Stimulated activated CD8-positive, alpha-beta memory T cell treated with anti-CD3 and anti-CD28 coated beads, Interleukin-2, amount 100 ng/mL, for 1 hour (primary cell): ENCODE measurements at places on chromosomes 4 and X.

- no peak for DNase-seq
These were observed 94.3 kb downstream of the SH2D1A start for GRCh38 chrX:124440695-124441094.

DNA sequence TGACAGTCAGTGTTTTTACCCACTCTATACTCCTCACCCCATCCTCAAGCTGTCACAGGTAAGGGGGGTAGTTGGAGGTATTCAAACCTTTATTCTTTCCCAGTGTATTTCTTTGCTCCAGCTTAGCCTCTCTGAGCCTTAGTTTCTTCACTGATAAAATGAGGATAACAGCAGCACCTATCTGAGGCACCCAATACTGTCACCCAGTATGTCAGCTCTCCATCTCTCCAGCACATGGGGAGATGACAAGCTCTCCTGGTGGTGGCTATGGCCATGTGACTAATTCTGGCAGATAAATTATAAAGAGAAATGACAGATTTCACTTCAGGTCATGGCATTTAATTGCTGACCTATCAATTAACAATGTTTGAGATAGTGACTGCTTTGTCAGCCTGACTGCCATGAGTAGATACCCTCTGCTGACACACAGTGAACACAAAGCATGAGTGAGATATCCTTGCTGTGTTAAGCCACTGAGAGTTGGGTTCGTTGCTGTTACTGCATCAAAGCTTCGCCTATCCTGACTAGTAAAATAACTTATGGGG lies 176.4 kb upstream of the TBC1D9 start:
- DNase-seq: no peak

DNA sequence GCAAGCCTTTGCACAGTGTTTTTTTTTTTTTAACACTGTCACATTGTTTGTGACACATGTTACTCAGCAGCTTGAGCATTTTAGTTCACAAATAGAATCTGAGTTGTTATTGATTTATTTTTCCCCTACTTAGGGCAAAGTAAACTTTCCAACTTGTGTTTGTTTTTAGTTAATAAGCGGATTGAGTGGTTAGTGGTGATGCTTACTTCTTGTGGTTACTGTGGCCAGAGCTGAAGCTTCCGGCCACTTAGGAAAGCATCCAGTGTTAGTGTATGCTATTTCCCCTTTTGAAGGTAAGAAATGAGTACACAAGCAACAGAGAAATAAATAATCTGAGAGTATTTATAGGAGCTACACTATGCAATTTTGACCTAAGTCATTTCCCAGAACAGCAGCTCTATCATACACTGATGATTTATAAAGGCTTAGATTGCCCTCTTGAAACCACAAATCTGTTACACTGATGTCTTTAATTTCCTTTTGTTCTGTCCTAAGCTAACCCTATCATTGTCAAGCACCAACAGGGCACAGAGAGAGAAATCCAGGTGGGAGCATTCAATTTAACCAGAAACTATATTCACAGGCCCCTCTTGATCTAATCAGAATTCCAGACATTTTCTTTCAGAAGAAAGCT lies 2464.6 kb downstream of the PCDH7 start:
- DNase-seq: no peak

GRCh38 chr4:13840502-13841190 lies 213.1 kb upstream of the BOD1L1 start:
- no peak for DNase-seq

GRCh38 chr4:116024954-116025708 lies 911.7 kb upstream of the NDST4 start:
- DNase-seq: no peak

DNA sequence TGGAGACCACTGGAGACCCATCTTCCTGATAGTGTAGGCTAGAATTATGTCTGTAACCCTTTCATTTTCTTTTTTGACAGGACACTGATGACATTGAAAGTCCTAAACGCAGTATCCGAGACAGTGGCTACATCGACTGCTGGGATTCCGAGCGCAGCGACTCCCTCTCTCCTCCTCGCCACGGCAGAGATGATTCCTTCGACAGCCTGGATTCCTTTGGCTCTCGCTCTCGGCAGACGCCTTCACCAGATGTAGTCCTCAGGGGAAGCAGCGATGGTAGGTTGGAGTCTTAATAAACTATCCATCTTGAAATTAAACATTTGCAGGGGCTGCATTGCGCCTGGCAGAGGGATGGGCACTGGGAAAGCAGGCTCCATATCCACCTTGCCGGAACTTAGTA lies 75.4 kb downstream of the LIMCH1 start:
- DNase-seq: no peak

DNA sequence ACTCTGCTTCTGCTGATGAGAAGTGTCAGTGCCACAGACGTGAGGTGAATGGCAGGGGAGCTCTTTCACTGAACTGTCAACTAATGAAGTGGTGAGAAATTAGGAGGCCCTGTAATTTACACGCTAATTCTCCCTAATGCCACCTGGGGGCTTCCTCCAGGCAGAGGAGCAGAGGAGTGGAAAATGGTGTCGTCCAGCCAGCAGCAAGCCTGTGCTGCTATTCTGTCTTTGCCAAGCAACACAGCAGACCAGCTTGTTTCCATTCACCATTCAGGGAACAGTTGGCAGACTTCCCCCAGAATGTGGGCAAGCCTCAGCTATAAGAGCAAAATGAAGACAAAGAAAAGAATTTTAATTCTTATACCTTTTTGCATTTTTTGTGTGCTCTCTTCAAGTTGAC lies 245.2 kb upstream of the TET2 start:
- DNase-seq: no peak

DNA sequence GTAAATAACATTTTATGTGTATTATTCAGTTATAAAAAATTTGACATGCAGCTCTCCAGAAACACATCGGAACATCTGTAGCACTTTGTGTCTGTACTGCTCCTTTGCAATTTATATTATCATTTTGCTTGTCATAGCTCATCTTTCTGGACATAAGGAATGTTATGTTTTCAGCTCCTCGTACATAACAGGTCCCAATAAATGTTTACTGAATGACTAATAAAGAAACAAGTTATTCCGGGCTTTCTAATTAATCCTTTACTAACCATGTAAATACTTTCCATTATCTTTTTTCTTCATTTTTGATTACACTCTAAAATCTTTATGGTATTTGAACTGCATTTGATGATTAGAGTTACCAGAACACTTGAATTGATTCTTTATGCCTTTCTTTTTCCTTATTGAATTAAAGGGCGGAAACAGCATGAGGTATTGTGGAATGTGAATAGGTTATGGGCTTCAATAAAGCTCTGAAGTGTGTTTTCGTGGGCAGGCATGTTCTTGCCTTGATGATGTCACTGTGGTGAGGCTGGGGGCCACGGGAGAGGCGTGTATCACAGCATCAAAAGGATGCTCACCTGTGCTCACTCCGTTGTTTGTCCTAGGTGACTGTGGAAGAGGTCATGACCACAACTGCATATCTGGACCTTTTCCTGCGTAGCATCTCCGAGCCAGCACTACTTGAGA lies 131.6 kb downstream of the GATB start:
- DNase-seq: no peak

GRCh38 chr4:153348006-153348405 lies 3.5 kb downstream of the MND1 start:
- DNase-seq: no peak

- no peak for DNase-seq
These were observed 281.1 kb downstream of the SLC7A11 start for GRCh38 chr4:137961051-137961438.

DNA sequence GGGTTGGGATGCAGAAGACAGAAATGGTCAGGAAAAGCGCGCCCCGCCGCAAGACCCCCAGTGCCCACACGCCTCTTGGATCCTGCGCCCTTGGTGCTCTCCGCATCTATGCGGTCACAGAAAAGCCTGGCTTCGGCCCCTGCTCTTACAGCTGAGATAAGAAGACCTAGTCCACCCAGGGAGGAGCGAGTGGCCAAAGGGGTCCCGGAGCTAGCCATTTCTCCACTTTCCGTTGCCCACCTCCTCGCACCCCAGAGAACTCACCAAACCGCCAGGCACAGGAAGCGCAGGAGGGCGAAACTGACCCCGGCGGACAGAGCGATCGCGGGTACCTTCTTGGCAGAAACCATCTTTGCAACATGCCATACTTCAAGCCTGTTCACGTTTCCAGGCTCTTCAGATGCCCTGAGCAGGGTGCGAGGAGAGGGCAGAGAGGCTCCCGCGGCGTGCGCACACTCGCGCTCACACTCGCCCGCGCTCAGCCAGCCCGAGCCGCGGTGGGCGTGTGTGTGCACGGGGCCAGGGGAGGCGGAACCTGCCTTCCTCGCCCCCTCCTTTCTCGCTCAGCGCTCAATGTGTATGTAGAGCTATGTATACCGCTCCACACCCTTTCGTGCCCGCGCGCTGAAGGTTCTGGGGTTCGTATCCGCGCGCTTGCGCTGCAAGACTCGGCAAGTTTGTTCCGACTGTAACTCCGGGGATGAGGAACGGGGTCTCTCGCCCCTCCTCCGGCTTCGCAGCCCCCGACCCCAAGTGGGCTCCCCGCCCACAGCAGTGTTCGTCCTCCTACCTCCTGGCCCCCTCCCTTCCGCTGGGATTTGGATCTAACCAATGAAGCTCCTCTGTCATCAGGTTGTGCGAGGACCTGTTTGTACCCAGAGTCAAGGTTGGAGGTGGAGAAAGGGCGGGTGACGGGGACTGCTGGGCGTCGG lies at the start of gene GABRA4:
Gene GABRA4 (minus strand): TSS at position 507 of the 932 bp plus-strand sequence. CDS start 157 bp downstream, at position 350.
- DNase-seq: no peak

GRCh38 chrX:30893206-30893605 lies 4.2 kb upstream of the TAB3 start:
- DNase-seq: no peak

GRCh38 chr4:128519163-128519830 lies 231.7 kb upstream of the PGRMC2 start:
- no peak for DNase-seq

DNA sequence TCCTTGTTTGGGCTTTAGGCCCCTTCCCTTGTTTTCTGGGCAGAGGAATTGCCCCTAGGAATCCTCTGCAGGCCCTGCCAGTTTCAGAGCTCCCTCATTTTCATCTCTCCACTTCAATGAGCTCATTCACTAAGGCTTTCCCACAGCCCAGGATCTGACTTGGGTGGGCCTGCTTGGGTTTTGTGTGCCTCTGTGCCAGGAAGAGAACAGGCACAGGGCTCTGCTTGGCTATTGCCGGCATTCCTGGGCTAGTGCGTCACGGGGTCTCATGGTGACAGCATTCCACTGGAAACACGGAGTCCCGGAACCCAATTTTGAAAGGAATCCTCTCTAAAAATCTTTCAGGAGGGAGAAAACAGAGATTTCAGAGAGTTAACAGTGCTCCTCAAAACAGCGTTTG lies 150.5 kb downstream of the VCX3A start:
- no peak for DNase-seq

GRCh38 chrX:94854251-94854650 lies 1180.2 kb downstream of the FAM133A start:
- no peak for DNase-seq

DNA sequence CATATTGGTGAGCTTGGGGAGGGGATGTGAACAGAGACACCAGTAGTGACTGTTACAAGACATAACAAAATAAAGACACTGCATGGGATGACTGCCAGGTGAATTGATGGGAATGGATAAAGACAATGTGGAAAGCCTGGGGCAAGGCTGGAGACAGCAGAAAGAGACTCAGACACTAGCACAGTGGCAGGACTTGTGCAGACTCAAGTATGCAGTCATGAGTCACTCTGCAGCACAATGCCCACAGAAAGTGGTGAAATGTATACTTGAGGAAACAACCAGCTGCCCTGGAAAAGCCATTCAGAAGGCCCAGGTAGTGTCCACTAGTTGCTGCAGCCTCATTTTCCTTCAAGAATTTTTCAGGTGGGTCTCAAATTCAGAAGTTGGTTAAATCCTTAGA lies 452.3 kb downstream of the MID1IP1 start:
- no peak for DNase-seq

DNA sequence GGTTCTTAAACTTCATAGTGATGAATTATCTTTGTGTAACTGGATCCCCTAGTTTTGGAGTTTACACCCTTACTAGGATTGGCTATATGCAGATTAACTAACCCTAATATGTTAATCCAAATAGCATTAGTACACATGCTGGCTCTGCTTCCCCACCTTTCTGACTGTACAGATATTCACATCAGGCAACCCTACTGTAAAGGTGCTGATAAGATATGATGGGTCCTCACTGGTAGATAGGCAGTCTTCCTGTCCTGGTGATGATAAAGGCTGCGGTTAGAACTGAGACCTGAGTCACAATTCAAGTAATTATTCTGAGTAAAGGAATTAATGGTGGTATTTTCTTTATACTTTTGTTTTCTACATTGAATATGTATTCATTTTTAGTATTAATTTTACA lies 118.6 kb downstream of the COL4A5 start:
- no peak for DNase-seq

DNA sequence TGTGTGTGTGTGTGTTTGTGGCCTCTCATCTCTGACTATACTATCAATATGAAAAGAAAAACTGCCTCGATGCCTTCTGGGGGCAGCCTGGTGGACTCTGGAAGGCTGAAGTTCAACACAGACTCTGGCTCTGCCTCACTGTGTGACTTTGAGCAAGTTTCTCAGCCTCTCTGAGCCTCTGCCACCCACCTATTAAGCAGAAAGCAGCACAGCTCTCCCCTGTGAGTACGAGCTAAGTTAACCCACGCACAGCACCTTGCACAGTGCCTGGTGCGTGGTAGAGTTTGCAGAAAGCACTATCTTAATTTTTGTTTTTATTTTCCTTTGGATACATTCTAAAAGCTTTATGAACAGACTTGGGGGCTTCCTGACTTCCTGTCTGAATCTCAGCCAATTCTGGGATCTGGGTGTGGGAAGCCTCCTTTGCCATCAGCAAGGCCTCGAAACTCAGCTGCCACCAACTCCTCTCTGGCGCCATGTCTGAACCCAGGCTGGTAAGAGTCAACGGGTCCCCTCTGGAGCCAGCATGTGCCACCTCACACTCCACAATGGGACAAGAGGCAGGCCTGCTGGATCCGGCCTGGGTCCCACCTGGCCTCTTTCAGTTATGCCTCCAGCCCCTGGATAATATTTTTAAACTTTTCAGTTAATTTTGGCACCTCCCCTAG lies 57.3 kb downstream of the JAKMIP1 start:
- DNase-seq: no peak

- DNase-seq: no peak
These were observed 13.2 kb downstream of the IQSEC2 start for GRCh38 chrX:53268173-53268572.

DNA sequence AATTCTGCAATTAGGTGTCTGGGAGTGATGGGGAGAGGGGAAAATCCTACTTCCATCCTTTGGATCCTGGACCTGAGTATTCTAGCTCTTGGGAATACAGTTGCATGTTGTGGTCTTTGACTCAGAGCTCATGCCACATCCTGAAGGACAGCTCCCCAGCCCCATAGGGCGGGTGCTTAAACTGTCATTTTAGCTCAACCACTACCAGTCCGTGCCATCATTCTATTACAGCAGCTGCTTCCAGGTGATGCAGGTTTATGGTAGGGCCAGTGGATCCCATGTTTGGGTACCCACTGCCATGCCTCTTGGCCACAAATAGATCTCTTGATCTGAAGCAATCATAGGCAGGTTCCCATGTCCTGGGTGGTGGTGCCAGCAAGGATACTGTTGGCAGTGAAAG lies 34.7 kb downstream of the CCKAR start:
- no peak for DNase-seq

DNA sequence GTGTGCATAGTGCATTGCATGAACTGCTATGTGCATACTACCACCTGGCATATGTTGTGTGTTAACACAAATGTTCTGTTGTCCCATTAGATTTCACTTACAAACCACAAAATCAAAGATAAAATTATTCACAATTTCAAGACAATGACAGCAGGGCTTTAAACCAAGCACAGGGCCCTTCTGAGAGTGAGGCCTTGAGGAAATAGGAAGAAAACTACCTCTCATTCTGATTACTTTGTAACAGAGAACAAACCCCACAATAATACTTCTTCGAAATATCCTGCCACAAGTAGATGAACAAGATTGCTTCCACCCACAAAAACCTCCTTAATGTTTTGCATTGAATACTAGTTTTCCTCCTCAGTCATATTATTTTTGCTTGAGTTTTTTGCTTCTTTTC lies 85.5 kb upstream of the SPANXB1 start:
- DNase-seq: no peak
